ENCODE measurements at places on chromosomes 7 and 10. TPM values are rescaled to one million over a fixed set of nuclear protein-coding genes. Genes with fewer than 3 reads are reported as not detected.
A peak's percentile ranks its signal among the peaks of the same experiment; 100 is the strongest.

GRCh38 chr10:33754052-33754451 lies 419.6 kb upstream of the NRP1 start:
- H3K27me3 ChIP-seq, result no peaks in the 10 kb centered on the region
- no peak overlapping the region for H3K4me3 ChIP-seq
- H3K36me3 ChIP-seq, result no peaks in the 10 kb centered on the region
- no peak overlapping the region for H3K27ac ChIP-seq

CYP2E1 gene
- total RNA-seq, result 1.1 TPM

SSC4D gene
- total RNA-seq, result 1.6 TPM

DNA sequence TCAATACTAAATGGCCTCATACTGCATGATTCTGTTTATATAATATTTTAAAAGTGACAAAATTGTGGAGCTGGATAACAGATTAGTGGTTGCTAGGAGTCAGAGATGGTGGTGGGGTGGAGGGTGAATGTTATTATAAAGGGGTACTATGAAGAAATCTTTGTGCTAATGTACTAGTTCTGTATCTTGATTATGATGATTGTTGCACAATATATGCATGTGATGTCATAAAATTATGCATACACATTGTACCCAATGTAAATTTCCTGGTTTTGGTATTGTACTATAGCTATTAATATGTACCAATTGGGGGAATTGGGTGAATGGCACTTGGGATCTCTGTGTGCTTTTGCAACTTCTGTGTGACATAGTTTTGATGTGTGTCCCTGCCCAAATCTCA lies 112.2 kb downstream of the TMEM26 start:
- H3K4me1 ChIP-seq, result no peaks in the 10 kb centered on the region
- H3K4me3 ChIP-seq, result no peak overlapping the region
- no peak overlapping the region for H3K27ac ChIP-seq

GIMAP8 gene
- total RNA-seq, result 0.10 TPM

DNA sequence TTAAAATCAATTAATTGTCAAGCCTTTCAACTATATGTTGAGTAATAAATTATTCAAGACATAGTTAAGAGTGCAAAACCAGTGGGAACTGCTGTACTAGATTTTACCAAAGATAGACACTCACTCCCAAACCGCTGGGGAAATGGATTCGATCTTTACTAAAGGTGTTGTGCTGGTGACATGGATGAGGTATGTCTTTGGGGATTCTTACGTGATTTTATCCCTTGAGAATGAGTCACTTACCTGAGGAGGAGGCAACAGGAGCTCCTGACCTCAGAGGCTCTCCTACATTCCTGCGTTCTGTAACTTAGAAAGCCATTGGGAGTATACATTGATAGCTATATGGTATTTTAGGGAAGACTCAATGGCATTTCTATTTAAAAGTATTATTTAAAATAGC lies 165.5 kb downstream of the PKD1L1 start:
- no peaks in the 10 kb centered on the region for H3K27me3 ChIP-seq
- peak overlapping the region; percentile 100 for H3K27ac ChIP-seq
- no peak overlapping the region for H3K4me3 ChIP-seq
- no peaks in the 10 kb centered on the region for H3K36me3 ChIP-seq
- DNase-seq, result no peak
- peaks cover 51% of the 10 kb centered on the region for H3K4me1 ChIP-seq

GRCh38 chr7:41121228-41121627 lies 581.7 kb downstream of the INHBA start:
- no peak overlapping the region for H3K27ac ChIP-seq
- H3K27me3 ChIP-seq, result no peaks in the 10 kb centered on the region
- H3K36me3 ChIP-seq, result no peaks in the 10 kb centered on the region
- DNase-seq, result no peak
- no peak overlapping the region for H3K4me3 ChIP-seq

Data from Panc1 (cell line).